ENCODE measurements at places on chromosomes 12 and 14.

GRCh38 chr12:30930641-30931040 lies 4.1 kb downstream of the TSPAN11 start:
- no peak for DNase-seq

- DNase-seq: no peak
Measured at GRCh38 chr14:72781561-72782508, 112.1 kb downstream of the DPF3 start.

GRCh38 chr14:55706893-55707292 lies 126.9 kb downstream of the KTN1 start:
- DNase-seq: no peak

DNA sequence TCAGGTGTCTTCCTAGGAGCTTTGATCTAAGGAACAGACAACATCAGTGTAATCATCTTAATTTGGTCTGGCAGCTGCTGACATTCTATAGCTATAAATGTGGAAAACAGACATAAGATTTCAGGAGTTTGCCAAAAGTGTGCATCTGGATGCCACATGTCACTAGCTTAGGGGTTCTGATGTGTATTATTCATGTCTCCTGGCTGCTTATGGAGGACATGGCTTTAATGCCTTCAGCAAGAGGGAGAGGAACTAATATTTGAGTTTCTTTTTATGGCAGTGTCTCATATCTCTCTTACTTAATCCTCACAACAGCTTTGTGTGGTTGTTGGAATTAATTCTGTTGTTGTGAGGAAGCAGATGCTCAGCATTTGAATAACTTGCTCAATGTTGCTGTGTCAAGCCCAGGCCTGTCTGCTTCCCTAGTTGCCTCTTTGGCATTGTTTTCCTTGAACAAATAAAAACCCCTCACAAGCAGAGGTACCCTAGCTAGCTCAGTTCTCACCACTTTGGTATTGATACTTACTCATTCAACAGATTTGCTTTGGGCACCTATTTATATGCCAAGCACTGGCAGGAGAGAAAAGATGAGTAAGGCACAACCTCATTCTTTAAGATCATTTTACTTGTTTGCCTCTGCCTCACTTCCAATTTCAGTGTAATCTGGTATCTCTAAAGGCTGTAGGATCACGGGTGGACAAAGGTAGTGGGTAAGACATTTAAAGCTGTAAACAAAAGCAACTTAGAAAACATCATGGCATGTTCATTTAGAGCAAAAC lies 39.8 kb upstream of the EID3 start:
- no peak for DNase-seq

GRCh38 chr12:131943389-131943788 lies 6.4 kb upstream of the EP400 start:
- DNase-seq: no peak

DNA sequence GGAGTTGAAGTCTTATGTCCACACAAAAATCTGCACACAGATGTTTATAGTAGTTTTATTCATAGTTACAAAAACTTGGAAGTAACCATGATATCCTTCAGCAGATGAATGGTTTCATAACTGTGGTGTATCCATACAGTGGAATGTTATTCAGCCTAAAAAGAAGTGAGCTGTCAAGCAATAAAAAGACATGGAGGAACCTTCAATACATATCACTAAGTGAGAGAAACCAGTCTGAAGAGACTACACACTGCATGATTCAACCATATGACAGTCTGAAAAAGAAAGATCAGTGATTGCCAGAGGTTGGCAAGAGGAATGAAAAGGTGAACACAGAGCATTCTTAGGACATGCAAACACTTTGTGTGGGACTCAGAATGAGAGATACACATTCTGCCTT lies 18.6 kb upstream of the IFNG start:
- no peak for DNase-seq

DNA sequence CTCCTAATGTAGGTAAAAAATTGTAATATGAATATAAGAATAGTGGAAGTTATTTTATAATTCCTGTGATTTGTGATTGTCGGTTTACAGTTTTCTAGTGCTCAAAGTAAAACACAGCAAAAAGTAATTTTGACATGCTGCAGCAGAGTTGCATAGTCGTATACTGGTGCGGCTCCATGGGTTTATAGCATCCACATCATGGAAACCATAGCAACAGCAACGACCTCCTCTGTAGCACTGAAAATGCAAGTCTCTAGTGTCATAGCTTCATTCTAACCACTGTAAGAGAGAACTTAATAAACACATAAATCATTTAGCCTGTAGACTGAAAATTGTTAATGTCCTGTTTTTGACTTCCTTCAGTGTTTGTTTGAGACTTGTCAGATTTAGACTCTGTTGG lies 574.3 kb downstream of the KCNH5 start:
- DNase-seq: no peak

DNA sequence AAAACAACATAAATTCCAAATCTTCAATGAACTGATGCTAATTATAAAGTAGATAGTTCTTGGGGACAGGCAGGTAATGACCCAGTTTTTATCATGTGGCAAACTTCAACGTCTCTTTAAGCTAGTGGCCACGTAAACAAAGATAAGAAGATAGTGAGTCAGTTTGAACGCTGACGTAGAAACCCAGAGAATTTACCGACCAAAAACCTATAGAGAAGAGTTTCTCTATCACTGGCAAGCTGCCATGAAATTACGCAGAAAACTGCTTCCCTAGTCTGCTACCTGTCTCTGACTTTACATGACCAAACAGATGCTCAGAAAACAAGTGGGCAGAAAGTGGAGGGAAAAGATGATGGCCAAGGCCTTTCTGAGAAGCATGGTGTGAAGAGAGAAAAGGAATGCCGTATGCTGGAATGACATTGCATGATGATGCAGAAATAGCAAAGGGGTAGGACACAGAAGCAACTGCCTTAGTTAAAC lies 136.3 kb downstream of the ITPR2 start:
- no peak for DNase-seq

- no peak for DNase-seq
Measured at GRCh38 chr12:78181544-78182162, 351.0 kb downstream of the NAV3 start.

DNA sequence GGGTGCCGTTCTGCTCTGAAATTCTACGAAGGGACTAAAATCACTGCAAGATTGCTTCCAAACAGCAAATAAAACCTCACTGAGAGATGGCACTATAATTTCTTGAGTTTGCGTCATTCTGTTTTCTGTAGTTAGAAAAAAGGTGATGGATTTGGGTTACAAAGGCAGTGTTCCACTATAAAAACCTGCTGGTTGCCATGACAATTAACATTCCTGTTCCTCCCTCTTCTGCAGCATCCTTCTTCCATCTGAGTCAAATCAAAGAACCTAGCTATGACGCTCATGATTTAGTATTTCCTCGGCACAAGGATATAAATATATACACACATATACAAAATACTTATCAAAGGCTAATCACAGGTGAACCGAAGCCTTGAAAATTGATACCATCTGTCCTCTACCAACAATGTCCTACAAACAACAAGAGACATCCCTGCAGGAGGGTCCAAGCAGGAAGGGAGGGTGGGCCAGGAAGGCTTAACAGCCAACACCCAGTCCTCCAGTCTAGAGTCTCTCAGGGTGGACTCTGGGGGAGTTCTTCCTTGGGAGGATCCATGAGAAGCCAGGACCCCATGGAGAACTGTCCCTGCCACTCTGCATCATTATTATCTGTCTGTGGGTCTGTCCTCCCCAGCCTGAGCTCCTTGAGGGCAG lies 21.4 kb downstream of the TMCC3 start:
- no peak for DNase-seq

DNA sequence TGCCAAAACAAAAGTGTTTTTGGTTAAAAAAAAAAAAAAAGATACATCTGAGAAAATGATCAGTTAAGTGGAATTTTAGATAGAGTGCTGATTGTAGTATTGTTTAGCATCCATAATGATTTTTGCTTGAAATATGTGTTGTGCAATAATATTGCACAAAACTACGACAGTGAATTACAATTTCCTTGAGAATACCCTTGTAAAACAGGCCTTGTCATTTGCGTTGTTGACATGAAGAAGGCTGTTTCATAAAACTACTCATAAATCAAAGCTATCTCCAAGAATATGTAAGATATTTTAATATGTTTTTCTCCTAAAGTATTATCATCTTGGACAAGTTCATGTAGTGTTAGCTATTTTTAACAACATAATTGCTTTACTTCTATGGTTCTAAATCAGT lies 1077.0 kb downstream of the LRFN5 start:
- DNase-seq: no peak

- no peak for DNase-seq
Measured at GRCh38 chr14:20592574-20592973, 1.4 kb upstream of the RNASE12 start.

DNA sequence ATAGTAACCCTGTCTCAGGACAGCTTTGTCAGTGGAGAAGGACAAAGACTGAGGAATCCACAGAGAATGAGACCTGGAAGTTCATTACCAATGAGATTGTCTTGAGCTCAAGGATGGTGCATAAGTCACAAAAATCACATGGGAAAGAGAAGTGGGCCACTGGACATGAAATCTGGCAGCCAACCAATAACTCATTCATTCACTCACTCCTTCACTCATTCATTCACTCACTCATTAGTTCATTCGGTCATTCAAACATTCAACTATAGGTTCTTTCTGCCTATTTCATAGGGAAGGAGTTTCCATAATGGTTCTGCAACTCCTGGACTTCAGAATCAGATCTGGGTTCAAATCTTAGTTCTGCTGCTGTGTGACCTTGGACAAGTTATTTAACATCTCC lies 18.2 kb upstream of the WSCD2 start:
- no peak for DNase-seq
